GM23338 (cell line): ENCODE measurements at places on chromosomes 5 and 9. TPM values are rescaled to one million over a fixed set of nuclear protein-coding genes. Genes with fewer than 3 reads are reported as not detected.

IL3 gene
- polyA plus RNA-seq, result not detected in 2 replicates

COL27A1 gene
- polyA plus RNA-seq, result 8.6 and 10.5 TPM in 2 replicates

KCNMB1 gene
- 0.19 and 0.26 TPM in 2 replicates for polyA plus RNA-seq

IFNA13 gene
- polyA plus RNA-seq, result not detected in 2 replicates

NSG2 gene
- 0.16 TPM in 1 of 2 replicates, not detected in the other for polyA plus RNA-seq

BTNL8 gene
- polyA plus RNA-seq, result 0.23 TPM in 1 of 2 replicates, not detected in the other

LAMC3 gene
- 8.2 and 9.0 TPM in 2 replicates for polyA plus RNA-seq

GRCh38 chr9:99807276-99807852 lies 14.3 kb upstream of the NR4A3 start:
- DNase-seq, result peak; percentile 86

DNA sequence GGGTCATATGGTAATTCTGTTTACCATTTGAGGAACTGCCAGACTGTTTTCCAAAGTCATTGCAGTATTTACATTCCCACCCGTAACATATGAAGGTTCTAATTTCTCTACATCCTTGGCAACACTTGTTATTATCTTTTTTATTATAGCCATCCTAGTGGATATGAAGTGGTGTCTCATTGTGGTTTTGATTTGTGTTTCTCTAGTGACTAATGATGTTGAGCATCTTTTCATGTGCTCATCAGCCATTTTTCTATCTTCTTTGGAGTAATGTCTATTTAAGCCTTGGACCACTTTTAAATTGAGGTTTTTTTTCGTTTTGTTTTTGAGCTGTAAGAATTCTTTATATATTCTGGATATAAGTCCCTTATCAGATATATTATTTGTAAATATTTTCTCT lies 132.8 kb upstream of the RUSC2 start:
- DNase-seq, result no peak

GRCh38 chr9:97510797-97511654 lies 9.6 kb downstream of the TMOD1 start:
- DNase-seq, result no peak

GRCh38 chr9:78765861-78766260 lies 468.9 kb downstream of the PSAT1 start:
- no peak for DNase-seq

GRCh38 chr9:131439224-131439623 lies 45.3 kb downstream of the PRRC2B start:
- no peak for DNase-seq

- DNase-seq, result no peak
These were observed 8.4 kb downstream of the SMARCA2 start for GRCh38 chr9:2023532-2023931.

GRCh38 chr5:142239394-142240159 lies 85.2 kb downstream of the SPRY4 start:
- DNase-seq, result no peak

- no peak for DNase-seq
These were observed 264.5 kb downstream of the MCTP1 start for GRCh38 chr5:95020345-95020744.

GRCh38 chr9:130779153-130779855 lies 55.8 kb upstream of the ABL1 start:
- DNase-seq, result no peak

DNA sequence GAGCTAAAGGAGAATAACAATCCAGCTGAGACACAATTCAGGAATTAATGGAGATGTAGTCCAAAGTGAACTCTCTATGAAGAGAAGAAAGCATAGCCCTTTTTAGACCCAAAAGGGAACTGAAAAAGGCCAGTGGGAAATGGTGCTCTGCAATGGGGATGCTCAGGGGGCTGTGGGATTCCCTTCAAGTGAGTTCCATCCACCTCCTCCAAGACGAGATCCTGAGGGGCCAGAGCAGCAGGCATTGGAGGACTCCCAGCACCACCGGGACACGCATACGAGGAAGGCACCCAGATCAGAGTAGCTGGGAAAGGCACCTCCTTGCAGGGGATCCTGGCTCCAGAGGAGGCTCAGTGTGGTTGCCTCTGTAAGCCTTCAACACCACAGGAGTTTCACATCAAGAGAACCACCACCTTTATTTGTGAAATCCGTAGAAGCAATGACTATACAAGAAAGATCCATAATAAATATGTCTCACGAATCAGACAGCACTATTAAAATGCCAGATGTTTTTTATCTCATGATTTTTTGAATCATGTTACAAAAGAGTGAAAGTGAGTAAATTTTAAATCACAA lies 288.2 kb downstream of the MED10 start:
- no peak for DNase-seq

GRCh38 chr5:154042766-154043165 lies 4.0 kb downstream of the MFAP3 start:
- DNase-seq, result no peak

GRCh38 chr9:135078361-135078821 lies 9.1 kb upstream of the OLFM1 start:
- no peak for DNase-seq

GRCh38 chr5:76305775-76306174 lies 97.3 kb upstream of the IQGAP2 start:
- no peak for DNase-seq

GRCh38 chr9:80507611-80508010 lies 935.8 kb downstream of the TLE4 start:
- no peak for DNase-seq

- no peak for DNase-seq
These were observed 287.0 kb upstream of the SEMA6A start for GRCh38 chr5:116861666-116862065.

DNA sequence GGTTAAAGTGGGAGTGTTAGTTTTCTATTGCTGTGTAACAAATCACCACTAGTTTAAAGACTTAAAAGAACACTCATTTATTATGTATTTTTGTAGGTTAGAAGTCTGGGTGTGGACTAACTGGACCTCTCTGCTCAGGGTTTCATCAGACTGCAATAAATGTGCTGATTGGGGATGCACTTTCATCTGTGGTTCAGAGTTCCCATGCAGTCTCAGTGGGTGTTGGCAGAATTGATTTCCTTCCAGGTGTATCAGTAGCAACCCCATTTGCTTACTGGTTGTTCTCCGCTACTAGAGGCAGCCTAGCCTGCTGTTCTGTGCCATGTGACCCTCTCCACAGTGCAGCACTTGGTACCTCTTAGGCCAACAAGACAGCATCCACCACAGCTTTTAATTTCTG lies 2200.5 kb downstream of the MAT2B start:
- no peak for DNase-seq

DNA sequence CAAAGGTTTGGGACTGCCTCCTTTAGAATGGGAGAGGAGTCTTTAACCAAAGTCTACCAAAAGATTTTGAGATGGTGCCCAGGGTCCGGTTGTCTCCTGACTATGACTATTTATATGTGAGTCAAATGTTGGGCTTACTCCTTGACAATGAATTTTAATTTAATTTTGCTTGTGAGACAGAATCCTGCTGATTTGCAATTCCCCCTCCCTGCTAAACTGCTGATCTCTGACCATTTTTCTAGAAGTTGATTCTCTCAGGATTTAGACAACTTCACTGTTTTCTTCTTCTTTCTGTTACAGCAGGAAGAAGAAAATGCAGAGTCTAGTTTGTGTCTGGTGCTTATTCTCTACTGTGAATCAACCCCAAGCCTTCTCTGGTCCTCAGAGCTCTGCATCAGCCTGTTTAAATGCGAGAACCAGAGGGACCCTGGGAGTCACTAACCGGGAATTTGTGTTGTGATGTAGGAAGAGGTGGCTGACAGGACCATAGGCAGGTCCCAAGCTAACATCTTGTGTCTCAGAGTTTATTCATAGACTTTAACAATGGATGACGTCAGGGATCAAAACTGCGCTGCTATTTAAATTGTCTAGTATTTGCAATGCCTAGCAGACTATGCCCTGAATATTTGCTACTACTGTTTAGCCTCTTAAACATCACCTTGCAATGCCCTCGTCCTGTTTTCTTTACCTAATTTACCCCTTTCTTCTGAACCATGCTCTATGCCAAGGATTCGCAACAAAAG lies 124.0 kb upstream of the TAF11L2 start:
- no peak for DNase-seq

DNA sequence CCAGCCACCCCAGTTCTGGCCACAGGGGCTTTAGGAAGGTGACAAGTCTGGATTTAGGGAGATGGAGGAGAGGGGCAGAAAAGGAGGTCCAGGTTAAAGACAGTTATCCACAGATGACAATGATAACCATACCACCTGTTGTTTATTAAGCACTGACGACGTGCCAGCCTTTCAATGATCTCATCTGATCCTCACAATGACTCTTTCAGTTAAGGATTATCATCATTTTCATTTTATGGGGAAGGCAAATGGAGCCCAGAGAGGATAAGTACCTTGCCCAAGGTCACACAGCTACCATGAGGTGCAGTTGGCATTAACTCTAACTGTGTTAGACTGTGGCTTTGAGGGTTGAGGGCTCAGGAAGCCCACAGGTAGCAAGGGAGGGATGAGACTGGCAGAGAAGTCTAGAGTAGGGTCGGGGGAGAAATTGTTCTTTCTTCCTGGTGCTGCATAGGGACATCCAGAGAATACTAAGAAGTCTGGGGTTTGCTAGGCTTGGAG lies 21.5 kb upstream of the JADE2 start:
- DNase-seq, result no peak
